ENCODE measurements at places on chromosomes 3 and 15.

DNA sequence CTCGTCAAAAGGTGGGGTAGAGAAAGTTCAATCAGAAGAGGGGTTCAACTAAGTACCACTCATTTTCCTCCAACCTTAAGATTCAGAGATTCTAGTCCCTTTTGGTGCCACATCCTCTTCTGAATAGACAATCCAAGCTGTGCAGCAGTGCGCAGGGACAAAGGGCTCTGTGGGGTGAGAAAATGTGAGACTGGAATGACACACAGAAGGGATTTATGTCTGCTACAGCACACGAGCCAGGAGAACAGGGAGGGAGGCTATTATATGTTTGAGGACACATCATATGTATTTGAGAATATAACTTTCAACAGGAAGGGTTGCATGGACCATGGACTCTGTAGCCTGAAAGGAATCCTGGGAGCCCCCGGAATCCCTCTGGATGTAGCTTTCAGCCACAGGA lies 33.0 kb downstream of the LSM3 start:
- DNase-seq, result no peak

DNA sequence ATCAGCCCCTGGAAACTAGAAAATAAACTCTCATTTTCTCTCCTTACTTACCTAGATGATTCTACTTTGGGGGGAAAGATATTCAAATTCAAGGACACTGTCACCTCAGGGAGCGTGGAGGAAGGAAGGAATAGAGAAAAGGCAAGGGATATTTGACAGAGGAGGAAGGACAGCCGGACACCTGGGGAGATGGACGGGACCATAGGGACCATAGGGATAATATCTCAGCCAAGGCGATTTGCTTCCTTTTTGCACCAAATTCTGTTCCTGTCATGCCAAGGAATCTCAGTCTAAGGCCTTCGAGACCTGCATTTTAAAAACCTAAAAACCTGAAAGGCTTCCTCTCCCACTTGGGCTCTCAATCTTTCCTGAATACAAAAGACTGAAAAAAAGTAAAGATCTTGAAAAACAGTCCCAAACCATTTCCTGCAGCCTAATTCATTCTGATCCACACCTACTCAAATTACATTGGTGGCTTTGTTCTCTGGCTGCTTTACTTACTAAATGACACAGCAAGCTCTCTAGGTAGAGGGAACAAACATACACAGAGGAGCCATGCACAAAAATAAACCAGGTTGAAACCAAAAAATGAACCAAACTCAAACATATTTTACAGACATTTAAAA lies 73.9 kb upstream of the SLC24A5 start:
- no peak for DNase-seq

GRCh38 chr3:194040516-194041273 lies 95.3 kb upstream of the HES1 start:
- DNase-seq, result no peak

DNA sequence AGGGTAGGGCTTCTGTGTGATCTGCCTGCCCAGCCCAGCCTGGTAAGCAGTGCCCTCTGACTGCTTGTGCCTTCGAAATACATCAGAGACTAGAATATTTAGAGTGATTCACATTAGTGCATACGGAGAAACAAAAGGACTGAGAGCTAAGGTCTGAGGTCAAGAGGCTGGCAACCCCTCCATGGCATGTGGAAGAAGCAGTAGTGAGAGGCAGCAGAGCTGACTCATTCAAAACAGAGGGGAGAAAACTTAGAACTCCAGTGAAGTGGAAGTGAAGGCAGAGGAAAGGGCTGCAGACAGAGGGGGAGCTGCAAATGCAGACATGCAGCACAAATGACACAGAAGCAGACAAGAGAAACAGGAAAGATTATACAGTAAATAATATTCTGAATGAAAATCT lies 61.6 kb downstream of the ULK4 start:
- DNase-seq, result no peak

GRCh38 chr3:188439080-188439479 lies 285.1 kb downstream of the LPP start:
- no peak for DNase-seq

DNA sequence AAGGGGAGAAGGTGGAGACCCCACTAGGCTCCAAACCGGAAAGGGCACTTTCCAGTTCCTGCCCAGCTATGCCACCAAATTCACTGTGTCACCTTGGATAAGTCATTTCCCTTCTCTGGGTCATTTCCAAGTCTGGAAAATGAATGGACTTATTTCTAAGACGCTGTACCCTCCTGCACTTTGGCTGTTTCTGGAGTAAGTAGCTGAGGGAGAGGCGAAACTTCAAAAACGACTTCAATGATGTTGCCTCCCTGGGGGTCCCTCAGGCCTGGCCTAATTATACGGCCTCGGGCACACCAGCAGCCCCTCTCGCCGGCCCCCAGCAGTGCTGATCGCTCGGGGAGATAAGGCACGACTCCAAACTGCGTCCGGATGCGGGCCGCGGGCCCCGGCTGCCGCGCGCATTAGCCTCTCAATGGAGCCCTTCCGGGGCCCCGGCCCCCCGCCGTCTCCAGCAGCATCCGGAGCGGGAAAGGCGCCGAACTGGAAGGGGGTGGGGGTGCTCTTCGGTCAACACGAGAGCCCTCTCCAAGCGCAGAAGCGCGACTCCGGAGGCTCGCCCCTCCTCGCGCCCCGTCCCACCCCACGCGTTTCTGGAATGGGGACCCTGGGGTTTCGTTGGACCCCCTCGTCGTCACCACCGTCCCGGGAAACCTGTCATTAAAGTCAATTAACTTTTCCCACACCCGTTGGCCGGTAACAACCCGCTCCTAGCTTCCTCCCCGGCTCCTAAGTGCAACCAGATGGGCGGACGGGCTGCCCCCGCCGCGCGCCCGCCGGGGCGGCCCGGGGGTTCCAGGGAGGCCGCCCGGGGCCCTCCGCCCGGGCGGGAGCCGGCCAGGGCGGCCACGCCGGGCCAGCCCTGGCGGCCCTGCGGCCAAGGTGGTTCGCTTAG lies 4.8 kb downstream of the HES1 start:
- DNase-seq, result no peak

- no peak for DNase-seq
Measured at GRCh38 chr3:132351222-132351806, 34.1 kb downstream of the ACP3 start.

- no peak for DNase-seq
Measured at GRCh38 chr3:65037861-65038260, 350.1 kb upstream of the ADAMTS9 start.

- DNase-seq, result peak; percentile 54
Measured at GRCh38 chr3:12400616-12401194, 83.6 kb upstream of the TSEN2 start.

- DNase-seq, result no peak
Measured at GRCh38 chr3:54433846-54434245, 311.5 kb downstream of the CACNA2D3 start.

GRCh38 chr15:63109920-63110319 lies 11.7 kb upstream of the LACTB start:
- no peak for DNase-seq

Measured in AG04449 (cell line).